ENCODE measurements at places on chromosomes 6 and 20. TPM values are rescaled to one million over a fixed set of nuclear protein-coding genes. Genes with fewer than 3 reads are reported as not detected.

DNA sequence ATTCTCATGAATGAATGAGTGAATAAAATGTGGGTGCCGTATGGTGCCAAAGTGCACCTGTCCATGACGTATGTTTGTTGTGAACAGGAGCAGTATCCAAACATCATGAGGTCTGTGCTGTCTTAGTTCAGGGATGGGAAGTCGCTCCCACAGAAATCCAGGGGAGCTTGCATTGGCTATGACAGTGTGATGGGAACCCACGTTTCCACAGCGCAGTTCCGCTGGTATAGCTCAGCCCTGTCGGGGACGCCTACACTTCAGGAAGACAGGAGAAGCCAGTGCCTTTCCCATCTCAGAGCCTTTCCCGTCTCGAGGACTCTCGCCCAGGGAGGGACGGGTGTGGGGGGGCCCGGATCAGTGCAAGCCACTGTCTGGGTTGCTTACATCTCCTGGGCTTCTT is 69.8 kb downstream of the DACT2 start:
- DNase-seq = no peak

DNA sequence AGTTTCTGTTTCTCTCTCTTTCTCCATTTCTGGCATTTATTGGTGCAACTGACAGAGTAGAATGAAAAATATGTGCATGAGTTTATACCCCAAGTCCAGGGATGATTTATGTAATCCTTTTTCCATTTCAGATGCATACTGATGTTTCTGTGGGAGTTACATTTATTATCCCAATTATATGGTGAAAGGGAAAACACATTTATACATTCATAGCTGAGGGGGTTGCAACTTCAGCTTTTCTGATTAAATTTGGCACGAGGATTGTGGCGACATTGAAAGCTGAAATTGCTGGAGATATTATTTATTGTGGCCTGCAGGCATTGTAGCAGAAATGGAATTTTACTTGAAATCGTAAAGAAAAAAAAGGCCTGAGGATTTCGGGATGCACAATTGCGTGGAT is 31.5 kb upstream of the FNDC1 start:
- no peak for DNase-seq

DNA sequence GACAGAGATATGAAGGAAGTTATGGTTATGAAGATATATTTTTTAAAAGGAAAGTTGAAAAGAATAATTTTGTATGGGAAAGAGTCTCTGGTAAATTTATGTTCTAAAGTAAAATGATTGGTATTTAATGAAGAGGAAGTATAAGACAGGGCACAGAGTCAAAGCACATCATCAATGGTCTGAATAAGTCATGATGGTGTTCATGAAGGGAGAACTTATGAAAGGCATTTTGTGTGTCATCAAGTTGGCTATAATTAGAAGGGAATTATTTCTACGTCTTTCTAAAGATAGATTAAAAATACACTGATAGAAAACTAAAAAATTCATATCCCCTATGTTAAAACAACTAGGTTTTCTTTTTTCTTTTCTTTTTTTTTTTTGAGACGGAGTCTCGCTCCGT is 21.4 kb upstream of the SNAI1 start:
- DNase-seq = no peak

GPR63 gene
- total RNA-seq = 0.85 TPM

DNA sequence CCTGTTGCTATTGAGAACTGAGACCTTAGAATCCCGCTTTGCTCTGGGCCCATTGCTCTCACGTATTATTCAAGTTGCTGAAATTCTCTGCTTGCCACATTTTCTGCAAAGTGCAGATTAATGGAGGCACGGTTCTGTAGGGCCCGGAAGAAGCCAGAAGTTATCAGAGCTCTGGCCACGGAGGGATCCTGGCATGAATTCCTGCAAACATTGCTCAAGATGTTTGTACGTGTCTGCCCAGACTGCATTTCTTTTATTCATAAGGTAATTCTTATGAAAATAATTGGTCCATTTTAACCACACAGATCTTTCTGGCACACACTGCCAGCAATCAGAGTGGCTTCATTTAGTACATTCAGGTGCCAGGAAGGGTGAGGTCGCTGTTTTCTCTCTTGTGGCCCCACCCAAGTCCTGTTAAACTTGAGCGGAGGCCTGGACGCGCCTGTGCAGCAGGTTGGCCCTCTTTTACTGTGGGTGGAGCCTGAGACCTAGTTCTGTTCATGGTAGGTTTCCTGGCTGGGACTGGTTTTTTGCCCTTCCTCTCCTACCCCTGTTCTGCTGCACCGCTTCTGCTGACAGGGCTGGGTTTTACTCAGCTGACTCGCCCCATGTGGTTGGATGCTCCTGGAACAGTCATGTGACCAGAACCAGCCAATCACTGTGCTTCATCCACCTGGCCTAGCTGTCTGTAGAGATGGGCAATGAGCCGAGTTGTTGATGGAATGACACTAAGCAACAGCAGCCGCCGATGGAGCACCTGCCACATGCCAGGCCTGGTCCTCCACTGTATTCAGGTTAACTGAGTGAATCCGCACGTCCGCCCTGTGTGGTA is 230.2 kb downstream of the CDH4 start:
- DNase-seq = no peak

DNA sequence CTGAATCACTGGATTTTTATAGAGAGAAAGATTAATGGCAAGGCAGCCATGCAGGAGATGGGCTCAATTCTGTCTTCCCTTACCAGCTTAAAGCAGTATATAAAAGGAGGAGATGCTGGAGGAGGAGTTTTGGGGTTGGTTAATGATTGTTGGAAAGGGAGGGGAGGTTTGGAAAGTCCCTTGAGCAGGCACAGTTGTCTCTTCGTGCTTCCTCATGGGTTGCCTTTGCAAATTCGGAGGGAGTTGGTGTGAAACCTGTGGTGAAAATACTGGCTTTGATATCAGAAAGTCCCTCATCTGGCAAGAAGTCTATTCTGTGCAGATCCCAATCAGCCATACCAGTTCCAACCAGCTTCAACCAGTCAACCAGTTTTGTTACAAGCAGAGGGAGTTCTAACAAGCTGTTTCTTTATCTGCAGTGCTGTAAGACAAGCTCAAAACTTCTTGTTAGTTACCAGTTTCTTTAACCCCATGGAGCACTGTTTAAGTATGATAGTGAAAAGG is 107.0 kb downstream of the HIVEP1 start:
- DNase-seq = no peak

GRCh38 chr6:31836474-31837368 is 9.2 kb downstream of the HSPA1B start:
- DNase-seq = no peak

DNA sequence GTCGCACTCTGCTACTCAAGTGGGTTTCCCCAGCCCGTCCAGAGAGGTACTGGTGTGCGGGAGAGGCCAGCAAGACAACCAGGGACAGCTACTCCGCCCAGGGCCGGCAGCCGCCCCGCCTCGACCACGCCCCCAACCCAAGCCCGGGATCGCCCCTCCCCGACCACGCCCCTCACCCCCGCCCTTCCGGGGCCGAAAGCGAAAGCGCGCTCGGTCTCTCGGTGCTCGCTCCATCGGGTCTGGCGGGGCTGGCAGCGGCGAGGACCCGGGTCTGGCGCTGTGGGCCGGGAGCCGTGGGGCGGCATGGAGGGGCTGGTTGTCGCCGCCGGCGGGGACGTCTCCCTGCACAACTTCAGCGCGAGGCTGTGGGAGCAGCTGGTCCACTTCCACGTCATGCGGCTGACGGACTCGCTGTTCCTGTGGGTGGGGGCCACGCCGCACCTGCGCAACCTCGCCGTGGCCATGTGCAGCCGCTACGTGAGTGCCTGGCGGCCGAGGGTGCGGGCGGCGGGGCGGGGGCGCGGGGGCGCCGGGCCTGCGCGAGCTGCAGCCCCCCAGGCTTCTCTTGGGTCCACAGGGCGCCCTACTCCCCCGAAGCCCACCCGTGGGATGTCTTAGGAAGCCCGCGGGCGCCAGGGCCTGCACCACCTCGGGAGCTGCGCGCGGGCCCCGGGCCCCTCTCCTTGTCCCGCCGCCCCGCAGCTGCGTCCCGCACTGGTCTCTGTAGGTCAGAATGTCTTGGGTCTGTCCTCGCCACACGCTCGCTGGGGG is at the start of gene PSMG4:
TSS of gene PSMG4 (plus strand) at position 228 of the 771 bp plus-strand sequence. CDS start at position 304, 76 bp downstream.
- peak; percentile 97 for DNase-seq

- no peak for DNase-seq
These were observed 24.9 kb downstream of the BLTP3A start for GRCh38 chr6:34816635-34817301.

DNA sequence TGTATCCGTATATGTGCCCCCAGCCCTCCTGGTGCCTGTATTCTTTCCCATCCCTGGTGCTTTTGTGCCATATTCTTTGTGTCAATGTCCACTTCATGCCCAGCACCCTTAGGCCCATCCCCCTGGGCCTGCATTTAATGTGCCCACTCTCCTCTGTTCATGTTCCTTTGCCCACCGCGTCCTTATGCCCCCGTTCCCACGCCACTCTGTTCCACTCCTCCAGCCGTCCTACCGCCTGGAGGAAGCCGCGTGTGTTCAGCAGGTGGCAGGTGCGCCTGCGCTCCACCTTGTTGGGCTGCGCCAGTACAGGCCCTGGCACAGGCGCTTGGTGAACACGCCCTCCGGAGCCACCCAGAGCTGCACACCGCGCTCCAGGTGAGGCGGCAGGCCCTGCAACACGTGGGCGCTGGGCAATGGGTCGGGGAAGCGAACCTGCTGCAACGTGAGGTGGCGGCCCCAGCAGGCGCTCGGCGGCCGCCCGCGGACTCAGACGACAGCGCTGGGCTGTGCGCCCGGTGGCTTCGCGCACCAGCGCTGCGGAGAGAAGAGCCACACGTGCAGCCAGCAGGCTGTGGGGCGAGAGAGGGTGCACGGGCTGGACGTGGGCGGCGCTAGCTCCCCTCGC is 4.0 kb upstream of the FOXS1 start:
- no peak for DNase-seq

GRCh38 chr6:4291453-4292403 is 156.4 kb upstream of the ECI2 start:
- DNase-seq = no peak

SLC24A3 gene
- 5.5 TPM for total RNA-seq

DNA sequence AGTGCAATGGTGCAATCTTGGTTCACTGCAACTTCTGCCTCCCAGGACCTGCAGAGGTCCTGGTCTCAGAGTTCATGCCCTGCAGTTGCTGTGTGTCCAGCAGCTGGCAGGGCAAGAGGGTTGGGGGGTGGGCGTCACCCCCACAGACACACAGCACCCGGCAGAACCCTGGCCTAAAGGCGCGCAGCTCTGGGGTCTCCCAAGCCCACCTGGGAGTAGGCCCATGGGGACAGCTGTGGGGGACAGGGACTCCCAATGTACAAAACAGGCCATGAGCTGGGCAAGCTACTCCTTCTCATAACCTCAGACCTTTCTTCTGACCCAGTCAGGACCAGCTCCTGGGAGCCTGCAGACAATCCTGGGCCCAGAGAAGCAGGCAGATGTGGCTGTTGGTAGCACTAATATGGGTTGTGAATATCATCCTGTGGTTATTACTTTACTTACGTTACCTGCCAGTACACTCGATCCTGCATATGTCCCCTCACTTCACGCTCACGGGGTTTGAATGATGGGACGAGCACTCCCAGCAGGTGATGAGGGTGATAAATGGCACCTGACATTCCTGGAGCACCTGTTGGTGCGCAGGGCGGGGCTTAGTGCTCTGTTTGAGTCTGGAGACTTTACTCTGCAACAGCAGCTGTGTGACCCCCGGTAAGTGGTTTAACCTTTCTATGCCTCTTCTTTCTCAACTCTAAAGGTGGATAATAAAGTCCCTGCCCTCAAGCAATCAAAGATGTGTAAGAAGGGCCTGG is 39.9 kb upstream of the SULF2 start:
- no peak for DNase-seq

DNA sequence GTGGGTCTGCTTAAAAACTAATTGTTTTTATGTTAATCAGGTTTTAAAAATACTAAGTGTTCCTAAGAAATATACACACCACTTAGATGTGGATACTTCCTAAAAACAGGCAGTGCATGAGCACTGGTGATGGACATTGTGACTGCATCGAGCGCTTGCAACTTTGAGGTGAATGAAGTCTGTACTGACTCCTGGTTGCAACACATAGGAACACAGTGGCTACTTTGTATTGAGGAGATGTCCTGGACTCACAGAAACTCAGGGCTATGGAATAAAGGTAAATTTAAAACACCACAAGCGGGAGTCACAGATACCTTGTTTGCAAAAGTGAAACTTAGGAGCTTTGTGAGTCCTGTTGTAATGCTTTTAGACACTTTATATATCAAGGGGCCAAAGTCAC is 55.6 kb upstream of the POLR1H start:
- DNase-seq = no peak

DNA sequence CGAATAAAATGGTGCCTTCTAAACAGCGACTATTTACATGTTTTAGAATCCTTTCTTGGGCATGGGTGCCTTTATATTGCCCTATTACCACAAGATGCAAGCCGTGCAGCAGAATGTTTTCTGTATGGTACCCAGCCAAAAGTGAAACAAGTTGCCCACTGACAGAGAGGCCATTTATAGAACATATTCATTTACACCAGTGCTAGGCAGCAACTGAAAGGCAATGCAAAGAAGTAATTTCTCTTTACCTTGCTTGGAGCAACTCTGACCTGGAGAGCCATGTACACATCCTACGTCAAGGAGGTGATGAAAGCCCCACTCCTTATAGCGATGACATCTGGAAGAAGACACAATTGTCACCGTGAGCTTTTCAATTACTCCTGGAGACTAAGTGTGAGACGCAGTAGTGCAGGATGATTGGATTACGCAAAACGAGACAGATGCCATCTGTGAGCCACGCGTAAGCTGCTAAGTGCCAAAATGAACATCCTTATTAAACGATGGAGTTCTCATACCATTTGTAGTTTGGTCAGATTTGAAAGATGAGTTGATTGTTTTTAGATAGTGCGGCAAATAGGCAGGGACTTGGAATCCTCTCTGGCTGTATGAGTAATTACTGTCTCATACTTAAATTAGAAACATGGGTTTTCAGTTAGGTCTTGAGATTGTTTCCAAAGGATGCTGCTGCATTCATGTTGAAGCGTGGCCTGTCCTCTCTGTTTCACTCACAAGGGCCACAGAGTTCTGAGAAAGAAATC is at the start of gene TMEM244:
TSS of gene TMEM244 (minus strand) at position 408 of the 758 bp plus-strand sequence. CDS start at position 281, 127 bp downstream.
- DNase-seq = no peak

DNA sequence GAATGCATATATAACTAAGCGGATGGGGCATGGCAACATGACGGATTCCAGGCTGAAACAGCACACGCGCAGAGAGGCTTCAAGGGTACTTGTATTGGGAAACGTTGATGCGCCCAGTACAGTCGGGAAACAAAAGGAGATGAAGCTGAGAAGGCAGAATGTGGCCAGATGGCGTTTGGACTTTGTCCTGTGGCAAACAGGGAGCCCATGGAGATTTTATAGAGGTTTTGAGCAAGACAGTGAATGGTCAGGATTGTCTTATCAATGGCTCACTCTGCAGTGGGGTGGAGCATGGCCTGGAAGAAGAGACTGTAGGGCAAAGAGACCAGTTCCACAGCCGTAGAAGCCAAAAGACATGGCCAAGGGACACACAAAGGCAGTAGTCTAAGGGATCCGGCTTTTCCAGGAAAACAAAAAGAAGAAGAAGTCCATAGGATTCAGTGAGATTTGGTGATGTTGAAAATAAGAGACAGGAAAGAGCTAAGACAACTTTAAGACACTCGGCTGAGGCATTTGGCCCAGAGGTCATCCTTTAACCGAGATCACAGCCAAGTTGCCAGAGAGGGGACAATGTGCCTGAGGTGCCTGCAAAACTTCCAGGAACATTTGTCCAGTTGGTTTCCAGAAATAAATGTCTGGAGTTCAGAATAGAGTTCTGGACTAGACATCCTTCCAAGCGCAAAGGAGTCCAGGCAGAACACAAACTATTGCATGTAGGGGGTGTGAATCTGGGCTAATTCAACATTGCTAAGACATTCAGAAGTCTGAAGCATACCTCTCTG is 123.0 kb upstream of the RREB1 start:
- no peak for DNase-seq

ALDH8A1 gene
- 2.4 TPM for total RNA-seq
